ENCODE measurements at places on chromosomes 7 and 10.
A peak's percentile ranks its signal among the peaks of the same experiment; 100 is the strongest.

DNA sequence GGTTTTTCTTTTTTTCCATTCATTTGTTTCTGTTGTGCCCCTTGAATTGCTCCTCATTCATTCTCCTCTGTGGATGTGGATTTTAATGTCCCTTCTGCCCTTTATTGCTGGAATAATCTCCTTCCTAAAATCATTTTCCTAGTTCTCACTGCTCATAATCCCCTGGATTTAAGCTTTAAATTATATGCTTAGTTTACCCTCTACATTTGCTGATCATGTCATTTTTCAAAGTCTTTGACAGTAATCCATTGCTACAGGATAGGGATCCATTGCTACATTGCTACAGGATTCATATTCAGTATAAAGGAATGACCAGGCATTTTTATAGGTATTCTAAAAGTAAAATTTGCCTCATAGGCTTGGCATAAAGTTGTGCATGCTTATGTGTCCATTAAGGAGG is 14.3 kb downstream of the ADAM22 start:
- no peak for DNase-seq

DNA sequence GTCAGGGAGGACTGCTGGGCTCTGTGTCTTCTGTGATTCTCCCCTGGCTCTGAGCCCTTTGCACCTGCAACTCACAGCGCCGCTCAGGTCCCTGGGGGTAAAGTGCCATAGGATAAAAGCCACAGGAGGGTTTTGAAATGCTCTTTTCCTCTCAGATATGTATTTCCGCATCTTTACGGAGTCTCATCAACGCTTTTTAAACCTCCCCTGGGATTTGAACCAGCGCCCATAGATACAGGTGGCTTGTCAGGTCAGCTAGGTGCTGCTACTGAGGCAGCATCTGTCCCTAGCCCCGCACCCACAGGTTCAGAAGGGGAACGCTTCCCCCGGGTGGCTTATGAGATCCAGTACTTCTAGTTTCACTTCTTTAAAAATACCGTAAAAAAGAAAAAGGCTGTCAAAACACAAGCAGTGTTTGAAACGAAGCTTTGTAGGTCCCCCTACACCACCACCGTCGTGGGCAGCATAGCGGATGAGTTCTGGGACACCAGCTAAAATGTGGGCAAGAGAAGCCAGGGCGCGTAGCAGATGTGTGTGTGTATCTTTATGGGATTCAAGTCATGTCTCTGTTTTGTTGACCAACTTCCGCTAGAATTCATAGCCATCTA is 173.5 kb downstream of the CUX1 start:
- DNase-seq = no peak

DNA sequence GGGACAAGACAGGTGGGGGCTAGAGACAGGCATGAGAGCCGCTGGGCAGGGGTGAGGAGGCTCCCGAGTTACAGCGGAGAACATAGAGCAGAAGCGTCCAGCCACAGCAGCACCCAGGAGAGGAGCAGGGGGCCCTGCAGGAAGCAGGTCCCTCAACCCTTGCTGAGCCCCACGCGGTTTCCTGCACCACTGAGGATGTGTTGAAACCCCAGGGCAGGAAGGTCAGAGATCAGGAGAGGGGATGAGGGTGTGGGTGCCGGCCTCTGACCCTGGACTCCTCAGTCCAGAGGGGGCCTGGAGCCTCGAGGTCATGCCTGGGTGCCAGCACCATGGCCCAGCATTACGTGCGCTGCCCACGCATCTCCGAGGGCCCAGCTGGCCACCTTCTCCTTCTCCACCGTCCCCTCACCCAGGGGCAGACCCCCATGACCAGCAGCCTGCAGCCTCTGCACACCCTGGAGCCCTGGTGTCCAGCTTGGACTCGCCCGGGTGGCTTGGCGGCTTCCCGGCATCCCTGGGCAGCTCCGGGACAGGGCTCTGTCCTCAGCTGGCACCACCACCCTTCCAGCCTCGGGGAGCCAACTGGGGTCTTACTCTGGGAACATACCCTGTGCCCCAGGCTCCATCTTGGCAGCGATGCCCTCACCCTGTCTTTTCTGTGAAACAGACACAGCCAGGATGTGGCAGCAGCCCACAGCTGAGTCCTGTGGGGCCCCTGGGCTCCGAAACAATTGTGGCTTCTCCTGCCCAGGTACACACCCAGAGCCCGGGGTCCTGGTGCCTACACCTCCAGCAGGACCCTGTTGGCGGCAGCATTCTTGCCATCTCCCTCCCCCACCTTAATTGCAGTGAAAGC is 52.0 kb downstream of the STK32C start:
- no peak for DNase-seq

GRCh38 chr10:9733766-9734165 is 1283.9 kb upstream of the CELF2 start:
- no peak for DNase-seq

GRCh38 chr7:51069411-51070083 is 247.1 kb downstream of the COBL start:
- DNase-seq = no peak

- peak; percentile 53 for DNase-seq
These were observed 259.3 kb downstream of the SNX13 start for GRCh38 chr7:17680943-17681351.

DNA sequence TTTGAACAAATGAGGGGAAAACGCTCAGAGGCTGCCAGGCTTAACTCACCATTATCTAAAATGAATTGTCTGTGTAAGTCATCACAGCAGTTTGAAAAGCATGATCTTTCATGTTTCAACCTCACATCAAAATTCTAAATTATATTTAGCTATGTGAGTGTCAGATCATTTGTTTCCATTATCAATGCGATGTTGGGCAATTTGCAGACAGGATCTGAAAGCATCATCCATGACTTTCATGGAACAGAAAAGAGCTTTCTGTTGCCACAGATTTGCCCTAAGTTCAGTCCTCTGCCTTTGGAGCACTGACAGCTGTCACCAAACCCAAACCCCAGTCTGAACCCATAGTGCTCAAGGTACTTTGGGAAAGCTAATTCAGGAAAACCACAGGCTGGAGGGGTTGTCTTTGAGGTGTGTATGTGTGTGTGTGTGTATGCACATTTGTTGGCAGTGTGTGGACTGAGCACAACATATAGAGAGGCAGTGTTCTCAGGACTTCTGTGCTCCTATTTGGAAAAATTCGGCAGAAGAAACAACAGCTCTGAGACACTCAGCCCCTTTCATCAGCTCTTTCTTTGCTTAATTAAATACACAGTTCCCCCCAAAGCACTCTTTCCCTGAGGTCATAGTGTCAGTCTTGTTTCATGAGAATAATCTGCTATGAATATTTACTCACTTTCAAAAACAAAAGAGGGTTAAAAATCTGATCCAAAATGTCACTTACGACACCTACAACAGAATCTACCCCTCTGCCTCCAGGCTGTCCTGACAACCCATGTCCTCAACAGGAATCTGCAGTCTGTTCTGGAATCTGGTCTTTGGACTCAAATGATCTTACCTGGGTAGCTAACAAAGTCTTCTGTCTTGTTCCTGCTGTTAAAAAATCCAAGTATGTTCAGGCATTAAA is 188.5 kb upstream of the KLF14 start:
- DNase-seq = no peak

- no peak for DNase-seq
These were observed 34.0 kb downstream of the IMMP2L start for GRCh38 chr7:111528331-111528730.

- no peak for DNase-seq
These were observed 31.8 kb downstream of the DNMBP start for GRCh38 chr10:99977916-99978315.
